ENCODE measurements at places on chromosomes 5 and 9.

DNA sequence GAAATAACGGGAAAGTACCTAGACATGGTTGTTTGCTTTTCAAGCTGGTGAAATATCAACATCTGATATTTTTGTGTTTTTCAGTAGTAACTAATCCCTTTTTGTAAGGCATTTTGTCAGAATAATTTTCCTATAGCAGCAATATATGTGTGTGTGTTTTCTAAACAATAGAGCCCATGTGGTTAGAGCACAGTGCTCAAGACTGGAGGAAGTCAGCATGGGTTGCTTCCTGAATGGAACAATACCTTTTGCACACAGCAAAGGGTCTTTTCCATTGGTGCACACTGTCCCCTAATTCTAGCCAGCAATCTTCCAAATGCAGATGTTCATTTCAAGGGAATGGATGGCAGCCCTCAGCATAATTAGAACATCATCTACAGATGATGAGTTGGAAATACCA is 270.1 kb downstream of the AOPEP start:
- no peak for DNase-seq

GRCh38 chr9:36988848-36989247 is 45.2 kb downstream of the PAX5 start:
- no peak for DNase-seq

DNA sequence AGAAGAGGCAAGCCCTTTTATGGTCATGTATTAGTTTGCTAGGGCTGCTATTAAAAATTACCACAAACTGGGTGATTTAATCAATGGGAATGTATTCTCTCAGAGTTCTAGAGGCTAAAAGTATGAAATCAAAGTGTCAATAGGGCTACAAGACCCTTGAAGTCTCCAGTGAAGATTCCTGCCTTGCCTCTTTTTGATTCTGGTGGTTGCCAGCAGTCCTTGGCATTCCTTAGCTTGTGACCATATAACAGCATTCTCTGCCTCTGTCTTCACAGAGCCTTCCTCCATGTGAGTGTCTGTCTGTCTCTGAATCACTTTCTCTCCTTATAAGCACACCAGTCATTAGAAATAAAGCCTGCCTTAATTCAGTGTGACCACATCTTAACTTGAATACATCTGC is 282.7 kb downstream of the KCNN2 start:
- no peak for DNase-seq

GRCh38 chr9:89252651-89253267 is 58.2 kb upstream of the CKS2 start:
- no peak for DNase-seq

GRCh38 chr9:105858877-105859276 is 164.5 kb downstream of the TMEM38B start:
- DNase-seq, result no peak

GRCh38 chr5:132576123-132576522 is 19.3 kb downstream of the RAD50 start:
- DNase-seq, result no peak

DNA sequence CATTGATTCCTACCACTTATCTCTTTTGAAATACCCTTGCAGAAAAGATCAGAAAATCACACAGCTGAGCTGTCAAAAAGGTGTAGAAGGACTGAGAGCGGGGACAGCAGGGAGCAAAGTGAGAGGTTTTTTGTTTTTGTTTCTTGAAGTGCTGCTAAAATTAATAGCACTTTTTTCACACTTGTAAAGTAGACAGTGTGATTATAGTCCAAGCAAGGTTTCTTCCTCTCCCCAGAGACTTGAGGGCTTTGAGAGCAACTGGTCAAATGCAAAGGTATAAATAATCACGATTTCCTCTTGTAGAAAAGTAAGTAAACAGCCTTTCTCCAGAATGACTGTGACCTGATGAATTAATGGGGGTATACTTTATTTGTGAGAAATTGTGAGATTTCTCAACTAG is 326.9 kb downstream of the ZNF608 start:
- DNase-seq, result no peak

GRCh38 chr9:2524601-2525000 is 97.0 kb upstream of the VLDLR start:
- DNase-seq, result no peak

GRCh38 chr9:4661611-4662010 is 483 bp upstream of the PLPP6 start:
- no peak for DNase-seq

GRCh38 chr5:16976625-16977008 is 40.5 kb upstream of the MYO10 start:
- DNase-seq, result no peak

GRCh38 chr5:79378510-79379186 is 135.3 kb downstream of the HOMER1 start:
- DNase-seq, result no peak

GRCh38 chr9:76443887-76444286 is 15.1 kb upstream of the GCNT1 start:
- no peak for DNase-seq
